M059J (cell line): ENCODE measurements at places on chromosomes 13 and 19. TPM values are rescaled to one million over a fixed set of nuclear protein-coding genes. Genes with fewer than 3 reads are reported as not detected.

The CEACAM19 gene
- 1.2 and 1.8 TPM in 2 replicates for total RNA-seq

The NCR1 gene
- not detected in 2 replicates for total RNA-seq

The NKG7 gene
- total RNA-seq, result not detected in 2 replicates

The LRRC63 gene
- total RNA-seq, result not detected in 2 replicates
